ENCODE measurements at places on chromosomes 6 and 20. TPM values are rescaled to one million over a fixed set of nuclear protein-coding genes. Genes with fewer than 3 reads are reported as not detected.

IL20RA gene
- total RNA-seq, result not detected

PRRT1 gene
- total RNA-seq, result 0.14 TPM

SYNCRIP gene
- total RNA-seq, result 148 TPM

ZNF133 gene
- total RNA-seq, result 8.4 TPM

CRISP3 gene
- total RNA-seq, result not detected

MRPS18B gene
- total RNA-seq, result 54.4 TPM

DPPA5 gene
- total RNA-seq, result not detected

AAR2 gene
- 25.1 TPM for total RNA-seq

TMC2 gene
- total RNA-seq, result not detected

MATN4 gene
- not detected for total RNA-seq

SYNGAP1 gene
- 3.5 TPM for total RNA-seq

OR14J1 gene
- not detected for total RNA-seq

SALL4 gene
- 0.14 TPM for total RNA-seq

SLCO4A1 gene
- 5.9 TPM for total RNA-seq

Data from thoracic aorta endothelial cell (primary cell).